ENCODE measurements at places on chromosomes 4 and X.

- no peak for DNase-seq
These were observed 102.0 kb upstream of the PDE5A start for GRCh38 chr4:119730671-119730950.

GRCh38 chr4:172344308-172344938, 531.2 kb downstream of the GALNTL6 start:
- DNase-seq = no peak

DNA sequence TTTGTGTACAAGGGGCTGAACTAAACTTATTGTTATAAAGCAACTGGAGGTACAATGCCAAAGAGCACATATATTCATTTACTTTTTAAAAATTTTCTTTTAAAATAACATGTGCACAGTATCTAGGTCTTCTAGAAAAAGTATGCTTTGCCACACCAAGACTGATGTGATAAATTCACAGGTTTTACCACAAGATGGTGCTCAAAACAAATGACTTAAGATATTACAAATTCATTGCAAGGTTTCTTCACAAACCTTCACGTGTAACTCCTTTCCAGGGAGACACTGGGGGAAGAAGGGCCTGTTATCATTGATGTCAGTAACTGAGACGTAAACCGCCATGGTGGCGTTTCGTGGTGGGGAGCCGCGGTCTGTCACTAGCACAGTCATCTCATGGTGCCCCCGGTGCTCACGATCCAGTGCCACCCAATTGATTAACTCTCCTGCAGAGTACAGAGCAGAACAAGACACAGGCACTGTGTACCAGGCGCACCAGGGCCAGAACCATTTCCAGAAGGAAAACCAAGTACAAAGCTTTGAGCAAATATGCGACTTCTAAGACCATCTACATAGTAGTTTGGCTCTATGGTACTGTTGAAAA, 162.2 kb downstream of the DCHS2 start:
- DNase-seq = no peak

GRCh38 chr4:96347582-96347981, 507.7 kb downstream of the PDHA2 start:
- DNase-seq = no peak

DNA sequence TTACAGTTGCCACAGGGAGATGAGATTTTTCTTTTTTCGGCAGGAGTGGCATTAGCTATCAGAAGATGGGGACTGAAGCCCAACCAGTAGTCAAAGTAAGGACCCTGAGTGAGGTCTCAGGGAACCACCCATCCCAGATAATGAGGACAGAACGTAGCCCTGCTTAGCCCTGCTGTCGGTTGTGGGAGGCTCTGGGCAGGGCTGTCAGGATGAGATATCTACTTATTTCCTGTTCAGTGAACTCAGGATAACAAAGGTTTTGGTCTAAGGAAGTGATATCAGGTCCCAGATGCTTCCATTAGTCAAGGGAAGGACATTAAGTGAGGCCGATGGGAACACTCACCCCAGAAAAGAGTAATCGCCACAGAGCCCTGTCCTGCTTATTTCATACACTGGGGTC, 2.3 kb downstream of the MAGEB16 start:
- no peak for DNase-seq

DNA sequence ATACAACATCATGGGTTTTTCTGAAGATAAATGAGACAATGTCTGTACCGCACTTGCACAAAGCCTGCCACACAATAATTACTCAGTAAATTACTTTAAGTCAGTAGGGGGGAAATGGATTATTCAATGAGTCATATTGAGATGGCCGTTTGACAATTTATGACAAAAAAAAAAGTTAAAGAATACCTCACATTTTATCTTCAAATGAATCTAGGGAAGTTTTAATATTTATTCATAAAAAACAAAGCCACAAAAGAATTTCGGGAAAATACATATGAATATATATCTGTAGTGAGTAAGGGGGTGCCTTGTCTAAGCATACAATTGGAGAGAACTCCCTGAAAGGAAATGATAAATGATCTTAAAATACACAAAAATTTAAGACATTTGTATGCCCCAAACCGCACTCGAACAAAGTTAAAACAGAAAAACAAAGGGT, 197.0 kb upstream of the SLC7A11 start:
- DNase-seq = no peak

DNA sequence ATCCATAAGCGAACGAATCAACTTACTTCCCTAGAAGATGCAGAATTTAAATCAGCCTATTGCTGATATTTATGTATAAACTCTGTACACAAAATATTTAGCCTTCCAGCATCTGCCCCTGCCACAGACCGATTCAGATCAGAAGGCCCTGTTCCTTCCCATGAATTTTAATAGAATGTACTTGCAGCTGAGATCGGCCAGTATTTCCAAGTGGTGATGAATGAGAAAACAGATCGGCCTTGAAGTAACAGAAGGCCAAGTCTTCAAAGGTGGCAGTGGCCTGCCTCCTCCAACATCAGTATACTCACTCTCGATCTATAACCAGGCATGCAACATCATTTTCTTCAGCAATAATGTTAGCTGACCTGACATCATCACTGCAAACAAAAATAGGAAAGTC, 66.4 kb downstream of the PRKG2 start:
- no peak for DNase-seq
